ENCODE measurements at places on chromosomes 4 and X.

GRCh38 chr4:185318679-185319078 lies 77.0 kb downstream of the LRP2BP start:
- no peak for DNase-seq

- DNase-seq, result no peak
Measured at GRCh38 chrX:11364835-11365234, 71.6 kb downstream of the AMELX start.

GRCh38 chr4:127498366-127498765 lies 134.4 kb upstream of the INTU start:
- no peak for DNase-seq

- DNase-seq, result no peak
Measured at GRCh38 chrX:39731735-39732134, 366.0 kb downstream of the BCOR start.

GRCh38 chr4:93960450-93960849 lies 131.9 kb downstream of the ATOH1 start:
- DNase-seq, result no peak

DNA sequence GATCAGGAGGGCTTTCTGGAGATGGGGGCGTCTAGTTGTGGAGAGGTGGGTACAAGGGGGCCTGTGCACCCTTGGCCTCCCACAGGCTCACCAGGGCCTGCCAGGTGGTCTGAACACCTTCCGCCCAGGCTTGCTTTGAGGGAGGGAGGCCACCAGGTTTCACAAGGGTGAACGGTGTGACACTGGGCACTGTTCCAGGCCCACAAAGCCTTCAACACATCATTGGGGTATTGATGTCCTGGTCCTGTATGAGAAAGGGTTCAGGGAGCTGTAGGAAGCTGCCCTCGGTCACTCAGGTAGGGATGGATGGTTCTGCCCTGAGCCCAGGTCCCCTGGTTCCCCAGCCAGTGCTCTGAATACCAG lies 6.0 kb downstream of the HTRA3 start:
- no peak for DNase-seq

DNA sequence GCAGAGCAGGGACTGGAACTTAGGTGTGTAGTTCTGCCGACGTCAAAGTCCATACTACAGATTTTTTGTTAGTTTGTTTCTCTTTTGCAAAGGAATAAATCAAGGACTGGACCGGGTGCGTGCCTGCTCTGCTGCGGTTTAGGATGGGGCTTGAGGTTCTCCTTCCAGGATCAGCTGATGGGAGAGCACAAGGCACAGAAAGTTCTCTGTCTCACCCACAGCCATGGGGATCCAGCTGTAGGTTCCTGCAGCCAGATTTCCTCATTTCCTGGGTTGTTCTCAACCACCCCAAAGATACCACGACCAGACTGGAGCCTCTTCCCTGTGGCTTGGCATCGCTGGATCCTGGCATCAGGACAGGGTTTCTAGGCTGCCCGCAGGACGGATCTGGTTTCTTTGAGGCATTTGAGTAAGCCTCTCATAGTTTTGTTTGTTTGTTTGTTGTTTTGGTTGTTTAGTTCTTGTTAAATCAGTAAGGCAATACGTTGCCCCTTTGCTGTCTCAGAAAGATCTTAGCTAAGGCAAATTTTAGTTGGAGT lies 789 bp upstream of the SRPX start:
- DNase-seq, result no peak

DNA sequence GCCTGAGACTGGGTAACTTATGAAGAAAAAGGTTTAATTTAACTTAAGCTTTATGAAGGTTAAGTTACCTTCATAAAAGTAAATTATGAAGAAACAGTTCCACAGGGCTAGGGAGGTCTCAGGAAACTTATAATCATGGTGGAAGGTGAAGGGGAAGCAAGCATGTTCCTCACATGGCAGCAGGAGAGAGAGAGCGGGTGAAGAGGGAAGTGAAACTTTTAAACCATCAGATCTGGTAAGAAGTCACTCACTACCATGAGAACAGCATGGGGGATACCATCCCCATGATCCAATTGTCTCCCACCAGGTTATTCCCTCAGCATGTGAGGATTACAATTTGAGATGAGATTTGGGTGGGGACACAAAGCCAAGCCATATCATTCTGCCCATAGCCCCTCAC lies 944.7 kb upstream of the NDST4 start:
- no peak for DNase-seq

DNA sequence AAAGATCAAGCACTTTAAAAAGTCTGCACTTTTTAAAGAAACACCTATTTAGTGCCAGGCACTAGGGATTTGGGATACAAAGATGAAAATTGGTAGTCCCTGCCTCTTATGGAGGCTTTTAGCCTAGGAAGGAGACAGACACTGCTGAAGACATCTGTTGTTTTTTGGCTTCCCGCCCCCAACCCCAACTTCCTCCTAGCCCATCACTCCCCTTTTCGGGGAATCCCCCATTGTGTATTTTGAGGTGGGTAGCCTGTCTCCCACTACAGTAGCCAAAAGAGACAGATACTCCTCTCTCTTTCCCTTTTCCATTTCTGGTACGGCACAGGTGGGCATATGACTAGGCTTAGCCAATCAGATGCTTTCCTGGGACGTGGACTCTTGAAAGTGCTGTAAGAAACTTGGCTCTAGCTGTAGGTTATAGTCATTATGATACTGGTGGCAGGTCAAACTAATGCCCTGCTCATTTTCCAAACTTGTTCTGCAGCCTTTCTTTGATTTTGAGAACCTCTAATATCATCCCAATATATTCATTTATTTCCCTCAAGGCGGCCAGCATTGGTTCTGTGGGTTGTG lies 194.6 kb upstream of the RBPJ start:
- DNase-seq, result no peak

DNA sequence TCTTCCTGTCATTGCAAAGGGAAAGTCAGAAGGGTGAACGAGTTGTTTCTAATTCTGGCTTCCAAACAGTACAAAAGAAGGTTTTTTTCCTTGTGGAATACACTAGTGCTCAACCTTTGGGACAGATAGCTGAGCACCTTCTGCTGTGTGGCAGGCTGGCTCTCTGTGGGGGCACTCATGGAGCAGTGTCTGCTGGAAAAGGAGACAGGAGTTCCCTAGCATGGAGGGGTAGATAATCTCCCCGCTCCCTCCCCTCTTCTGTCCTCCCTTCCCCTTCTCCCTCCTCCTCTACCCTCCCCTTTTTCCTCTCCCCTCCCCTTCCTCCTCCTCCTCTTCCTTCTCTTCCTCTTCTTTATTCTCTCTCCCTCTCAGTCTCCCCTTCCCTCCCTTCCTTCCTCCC lies 62.4 kb upstream of the MTM1 start:
- DNase-seq, result no peak

Data from trophoblast cell (in vitro differentiated cells and primary cell).